ENCODE measurements at places on chromosomes 7 and 10.

- DNase-seq = peak; percentile 90
Observed at GRCh38 chr10:5977471-5978229, at the start of gene IL15RA. TSS of gene IL15RA (minus strand) at chr10:5977543. CDS start at chr10:5977492, 51 bp downstream.

DNA sequence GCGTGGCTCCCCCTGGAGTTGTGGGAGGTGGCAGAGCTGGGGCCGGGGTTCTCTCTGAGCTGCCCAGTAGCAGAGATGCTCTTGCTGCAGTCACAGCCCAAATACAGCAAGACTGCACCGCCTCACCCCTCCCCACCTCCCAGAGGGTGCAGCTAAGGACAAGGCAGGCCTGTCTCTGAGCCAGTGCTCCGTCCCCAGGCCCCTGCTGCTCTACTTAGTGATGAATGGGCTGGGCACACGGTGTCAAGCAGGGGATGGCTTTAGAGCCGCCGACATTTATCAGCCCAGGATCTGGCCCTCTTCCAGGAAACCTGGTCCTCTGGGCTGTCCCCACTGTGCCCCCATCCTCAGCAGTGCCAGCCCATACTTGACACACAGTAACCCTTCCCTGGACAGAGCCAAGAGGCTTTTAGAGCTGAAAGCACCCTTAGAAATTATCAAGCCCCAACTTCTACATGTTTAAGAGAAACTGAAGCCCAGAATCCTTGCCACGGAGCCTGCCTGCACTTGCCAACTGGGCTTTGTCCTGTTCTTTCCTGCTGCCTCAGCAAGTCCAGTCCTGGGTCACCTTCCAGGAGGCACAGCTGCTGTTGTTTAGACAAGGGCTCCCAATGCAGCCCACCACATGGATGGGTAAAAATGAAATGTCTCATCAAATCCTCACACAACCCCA is 137.1 kb upstream of the UNC5B start:
- no peak for DNase-seq

DNA sequence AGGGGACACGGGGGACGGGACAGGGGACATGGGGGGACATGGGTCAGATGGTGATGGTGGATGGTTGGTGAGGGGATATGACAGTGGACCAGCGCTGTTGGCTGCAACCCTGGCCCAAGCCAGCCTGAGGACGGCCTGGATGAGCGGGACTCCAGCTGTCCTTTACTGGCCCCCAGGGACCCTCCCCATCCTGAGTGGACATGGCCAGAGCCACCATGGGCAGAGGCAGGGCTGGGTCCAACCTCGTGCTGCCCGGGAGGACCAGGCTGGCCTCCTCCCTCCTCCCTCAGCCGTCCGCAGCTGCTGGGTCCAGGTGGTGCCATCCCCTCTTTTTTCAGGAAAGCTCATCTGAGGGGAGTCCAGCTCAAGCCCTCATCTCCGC is 30.4 kb downstream of the GET4 start:
- DNase-seq = no peak

- DNase-seq = no peak
Observed at GRCh38 chr10:31101123-31101522, 69.5 kb upstream of the ZNF438 start.

- no peak for DNase-seq
Observed at GRCh38 chr7:81190997-81191768, 272.3 kb upstream of the SEMA3C start.

GRCh38 chr7:28318101-28318762 is 94.1 kb upstream of the CREB5 start:
- no peak for DNase-seq

DNA sequence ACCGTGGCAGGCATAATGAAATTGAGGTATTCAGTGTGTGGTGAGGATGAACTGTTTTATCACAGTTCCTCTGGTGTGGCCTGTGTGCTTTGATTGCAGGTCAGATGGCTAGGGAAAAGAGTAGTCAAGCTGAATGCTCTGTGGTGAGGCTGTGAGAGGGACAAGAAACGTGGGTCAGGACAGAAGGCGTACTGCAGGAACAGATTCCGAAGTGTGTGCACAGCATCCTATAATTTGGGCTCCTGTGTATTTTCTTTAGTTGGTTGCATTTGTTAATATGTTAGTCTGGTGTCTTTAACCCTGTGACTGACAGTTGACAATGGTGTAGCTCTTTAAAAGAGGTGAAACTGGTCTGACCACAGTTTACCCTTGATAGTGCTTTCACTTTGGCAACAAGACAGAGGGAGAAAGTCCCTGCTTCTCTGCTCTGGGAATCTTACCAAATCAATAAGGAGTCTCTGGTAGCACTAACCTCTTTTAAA is 76.5 kb downstream of the AUTS2 start:
- DNase-seq = no peak

GRCh38 chr10:103450201-103450695 is 1.9 kb downstream of the CALHM2 start:
- no peak for DNase-seq

- DNase-seq = no peak
Observed at GRCh38 chr7:98729121-98729520, 112.0 kb downstream of the NPTX2 start.

- no peak for DNase-seq
Observed at GRCh38 chr10:125756196-125756595, 19.4 kb downstream of the MMP21 start.

DNA sequence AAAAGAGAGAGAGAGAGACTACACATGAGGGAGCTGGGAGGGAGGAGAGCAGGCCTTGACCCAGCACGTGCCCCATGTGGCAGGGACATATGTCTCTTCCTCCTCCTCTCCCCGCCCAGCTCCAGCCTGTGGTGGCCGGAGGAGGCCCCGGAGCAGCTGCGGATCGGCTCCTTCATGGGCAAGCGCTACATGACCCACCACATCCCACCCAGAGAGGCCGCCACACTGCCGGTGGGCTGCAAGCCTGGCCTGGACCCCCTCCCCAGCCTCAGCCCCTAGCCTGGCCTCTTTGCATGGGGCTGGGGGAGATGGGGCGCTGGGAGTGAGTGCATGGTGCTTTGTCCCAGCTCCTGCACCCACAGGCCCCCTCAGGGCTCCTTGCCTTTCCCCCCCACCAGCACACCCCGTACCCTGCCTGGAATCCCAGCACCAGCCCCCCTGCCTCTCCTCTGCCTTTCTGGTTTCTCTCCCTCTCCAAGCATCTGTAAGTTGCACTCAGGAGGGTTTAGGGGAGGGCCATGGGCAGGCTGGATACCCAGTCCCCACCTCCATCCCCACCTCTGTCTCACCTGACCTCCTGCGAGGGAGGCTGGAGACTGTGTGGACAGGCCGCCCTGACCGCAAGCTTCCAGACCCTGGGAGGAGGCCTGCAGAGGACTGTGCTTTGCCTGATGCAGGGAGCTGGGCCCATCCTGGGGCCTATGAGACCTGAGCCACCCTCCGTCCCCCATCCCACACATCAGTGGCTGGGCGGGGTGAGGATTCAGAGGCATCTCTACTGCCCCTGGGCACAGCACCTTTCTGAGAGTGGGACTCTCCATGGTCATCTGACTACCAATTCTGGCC is 4.8 kb downstream of the UPK3B start:
- DNase-seq = no peak

GRCh38 chr7:25559581-25560367 is 331.5 kb upstream of the NPVF start:
- no peak for DNase-seq

DNA sequence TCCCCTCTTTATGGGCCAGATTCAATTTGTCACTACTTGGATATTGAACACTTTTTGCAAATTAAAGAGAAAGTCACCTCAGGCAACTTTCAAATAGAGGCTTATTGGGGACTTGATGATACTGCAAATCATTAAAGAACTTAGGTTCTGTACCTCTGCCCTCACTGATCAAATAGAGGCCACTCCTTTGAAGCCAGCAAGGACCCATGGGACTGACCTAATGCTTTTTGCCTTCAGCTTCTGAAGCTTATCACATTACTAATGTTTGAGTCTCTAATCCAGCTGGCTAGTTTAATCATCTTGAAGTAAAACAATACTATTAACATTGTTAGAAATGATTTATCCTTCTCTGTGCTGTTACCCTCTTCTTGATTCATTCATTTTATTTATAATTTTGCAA is 93.0 kb upstream of the ZNF800 start:
- no peak for DNase-seq

GRCh38 chr7:148726385-148726784 is 27.7 kb downstream of the CUL1 start:
- no peak for DNase-seq

DNA sequence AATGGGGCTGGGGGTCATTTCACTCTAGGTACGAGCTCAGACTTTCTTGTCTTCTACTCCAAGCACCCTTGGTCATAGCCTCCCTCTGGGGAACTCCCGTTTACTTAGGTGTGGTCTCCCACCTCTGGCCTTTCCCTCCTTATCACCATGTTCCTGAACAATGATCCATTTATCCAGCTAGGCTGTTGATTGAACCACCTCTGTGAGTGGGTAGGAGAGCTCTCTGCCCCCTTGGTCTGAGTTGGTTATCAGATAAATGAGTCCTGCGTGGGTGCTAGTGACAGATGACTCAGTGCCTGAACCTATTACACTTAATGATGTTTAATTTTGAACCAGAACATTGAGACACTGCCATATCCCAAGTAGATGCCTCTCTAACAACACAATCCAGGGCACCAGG is 9.4 kb downstream of the BLNK start:
- no peak for DNase-seq

DNA sequence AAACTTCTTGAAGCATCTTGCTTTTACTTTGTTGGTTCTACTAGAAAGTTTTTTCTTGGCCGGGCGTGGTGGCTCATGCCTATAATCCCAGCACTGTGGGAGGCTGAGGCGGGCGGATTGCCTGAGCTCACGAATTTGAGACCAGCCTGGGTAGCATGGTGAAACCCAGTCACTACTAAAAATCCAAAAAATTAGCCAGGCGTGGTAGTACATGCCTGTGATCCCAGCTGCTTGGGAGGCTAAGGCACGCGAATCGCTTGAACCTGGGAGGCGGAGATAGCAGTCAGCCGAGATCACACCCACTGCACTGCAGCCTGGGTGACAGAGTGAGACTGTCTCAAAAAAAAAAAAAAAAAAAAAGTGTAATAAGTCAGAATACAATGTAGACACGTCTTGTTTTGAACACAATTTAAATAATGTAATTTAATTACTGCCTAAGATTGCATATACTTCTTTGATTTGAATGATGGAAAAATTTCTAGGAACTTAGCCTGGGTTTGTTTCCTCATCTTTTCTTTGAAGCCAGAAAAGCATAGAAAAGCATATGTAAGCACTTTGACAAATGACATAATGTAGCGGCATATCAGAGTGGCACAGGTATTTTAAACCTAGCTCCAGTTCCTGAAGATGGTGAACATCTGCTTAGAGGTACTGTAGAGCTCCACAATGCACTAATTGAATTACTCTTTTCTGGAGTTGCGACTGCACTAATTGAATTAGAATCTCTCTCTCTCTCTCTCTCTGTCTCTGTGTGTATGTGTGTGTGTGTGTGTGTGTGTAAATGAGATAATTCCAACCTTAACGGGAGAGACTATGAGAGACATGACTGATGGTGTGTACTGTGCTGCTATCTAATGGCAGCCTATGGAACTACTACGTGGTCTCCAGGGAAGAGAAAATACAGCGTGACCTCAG is 87.8 kb downstream of the BTRC start:
- peak; percentile 44 for DNase-seq

DNA sequence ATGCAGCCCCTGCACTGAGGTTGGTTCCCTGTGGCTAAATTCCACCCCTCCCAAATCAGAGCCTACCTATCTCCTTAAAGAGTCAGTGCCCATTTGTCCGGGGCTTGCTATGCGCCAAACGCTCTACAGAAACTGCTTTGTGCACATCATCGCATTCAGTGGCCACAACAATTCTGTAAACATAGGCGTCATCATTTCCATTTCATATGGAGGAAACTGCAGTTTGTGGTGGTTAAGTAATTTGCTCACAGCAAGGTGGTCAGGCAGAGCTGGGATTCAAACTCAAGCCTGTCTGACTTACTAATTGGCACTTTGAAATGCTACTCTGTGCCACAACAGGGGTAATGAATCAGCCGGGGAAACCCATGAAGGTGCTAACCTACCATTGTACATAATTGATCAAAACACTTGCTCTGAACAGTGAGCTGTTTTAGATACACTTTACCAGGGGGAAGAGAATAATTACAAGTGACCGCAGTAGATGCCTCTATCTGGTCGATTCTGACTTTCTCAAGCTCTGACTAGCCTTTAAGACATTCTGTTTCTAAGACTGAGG is 775.5 kb downstream of the LRMDA start:
- DNase-seq = no peak

DNA sequence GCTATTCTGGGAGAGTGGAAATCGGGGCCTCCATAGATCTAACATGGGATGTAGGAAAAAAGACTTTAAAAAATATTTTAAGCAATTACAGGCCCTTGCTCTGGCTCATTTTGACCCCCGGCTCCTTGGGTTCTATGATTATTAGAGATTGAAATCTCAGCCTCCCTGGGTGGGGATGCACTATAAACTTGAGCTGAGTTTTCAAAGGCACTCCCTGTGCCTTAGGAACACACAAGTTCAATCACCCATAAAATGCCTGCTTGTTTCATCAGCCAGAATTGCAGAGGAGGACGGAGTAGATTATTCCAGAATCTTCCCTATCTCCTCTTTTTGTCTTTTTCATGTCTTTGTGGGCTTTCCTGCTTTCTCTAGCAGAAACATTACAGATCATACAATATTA is 145.4 kb downstream of the CUBN start:
- DNase-seq = no peak

- DNase-seq = no peak
Observed at GRCh38 chr7:21984042-21984441, 38.3 kb upstream of the CDCA7L start.

- DNase-seq = peak; percentile 41
Observed at GRCh38 chr7:30795161-30795948, 24.1 kb downstream of the MINDY4 start.

- DNase-seq = no peak
Observed at GRCh38 chr7:144137501-144137900, 14.5 kb downstream of the OR2A14 start.

DNA sequence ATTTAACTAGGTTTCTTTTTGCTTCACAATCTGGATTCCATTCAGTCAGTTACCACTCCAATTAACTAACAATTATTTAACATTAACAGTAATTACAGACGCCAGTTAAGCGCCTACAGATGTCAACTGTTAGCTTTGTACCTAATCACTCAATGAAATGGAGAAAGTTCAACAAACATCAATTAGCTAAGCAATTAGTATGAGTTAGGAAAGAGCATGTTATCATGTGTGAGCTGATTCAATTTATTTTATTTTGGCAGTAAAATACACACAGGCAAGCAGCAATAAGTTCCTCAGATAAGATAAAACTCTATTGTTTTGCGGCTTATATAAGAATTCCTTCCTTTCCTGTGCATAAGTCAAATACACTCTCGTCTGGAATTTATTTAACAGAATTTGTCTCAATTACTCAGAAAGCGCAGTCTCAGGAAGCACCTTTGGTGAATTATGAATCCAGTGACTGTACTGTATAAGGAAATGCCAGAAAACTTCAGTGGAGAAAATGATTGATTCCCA is 427.1 kb upstream of the GALNT17 start:
- no peak for DNase-seq
